ENCODE measurements at places on chromosomes 3 and 15.

GRCh38 chr15:37054336-37054735, 46.0 kb downstream of the MEIS2 start:
- no peak for DNase-seq

GRCh38 chr3:86702381-86702958, 288.5 kb downstream of the VGLL3 start:
- DNase-seq, result peak; percentile 3

DNA sequence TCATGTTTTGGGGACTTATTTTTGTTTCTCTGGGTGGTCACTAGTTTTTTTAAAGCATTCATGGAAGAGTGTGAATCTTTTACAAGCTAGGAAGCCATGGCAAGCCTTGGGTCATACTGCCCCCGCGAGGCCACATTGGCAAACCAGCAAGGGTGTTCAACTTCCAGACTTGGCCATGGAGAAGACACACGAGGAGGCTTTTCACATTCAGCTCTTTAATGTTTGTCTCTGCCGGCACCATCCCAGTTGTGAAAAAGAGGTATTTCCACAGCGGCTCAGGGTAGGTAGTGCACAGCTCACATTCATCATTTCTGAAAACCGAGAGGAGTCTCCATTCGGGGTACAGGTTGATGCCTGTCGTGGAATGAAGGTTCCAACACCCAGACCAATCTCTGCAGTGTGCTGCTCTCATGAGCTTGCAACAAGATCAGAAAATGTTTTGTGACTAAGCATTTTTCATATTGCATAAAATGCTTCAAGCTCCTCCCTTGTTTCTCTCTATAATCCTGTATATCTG, 7.7 kb downstream of the CCR5 start:
- DNase-seq, result peak; percentile 34

- DNase-seq, result no peak
Observed at GRCh38 chr15:100107606-100108225, 234.1 kb downstream of the ADAMTS17 start.

DNA sequence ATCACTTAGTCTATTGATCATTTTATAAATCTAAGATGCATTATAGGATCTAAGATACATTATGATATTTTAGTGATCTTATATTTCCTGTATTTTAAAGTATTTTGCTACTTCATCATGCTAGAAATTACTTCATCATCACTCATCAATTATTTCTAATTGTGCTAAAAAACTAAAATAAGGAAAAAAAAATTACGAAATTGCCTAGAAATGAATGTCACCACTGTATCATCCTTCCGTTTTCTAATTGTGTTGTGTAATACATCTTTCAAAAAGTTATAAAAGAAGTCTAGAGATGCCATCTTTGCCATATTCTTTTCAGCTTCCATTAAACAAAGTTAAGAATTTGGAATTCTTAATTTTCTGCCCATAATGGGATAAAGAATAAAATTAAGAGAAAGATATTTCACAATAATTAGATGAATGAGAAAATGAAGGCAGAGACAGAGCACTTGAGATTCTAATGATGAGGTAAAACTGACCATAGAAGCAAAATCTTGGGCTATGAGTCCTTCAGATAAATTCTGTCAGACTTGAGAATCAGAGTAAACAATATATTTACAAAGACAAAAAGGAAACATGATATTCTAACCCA, 48.8 kb downstream of the ALDH1A2 start:
- DNase-seq, result no peak

Data from fibroblast of upper back skin (primary cell).